ENCODE measurements at places on chromosomes 6 and 20. TPM values are rescaled to one million over a fixed set of nuclear protein-coding genes. Genes with fewer than 3 reads are reported as not detected.

Gene SOX18
- total RNA-seq = 2.9 TPM

Gene GSTA1
- total RNA-seq = 15.9 TPM

Gene REM1
- total RNA-seq = not detected

Gene GTF3C6
- 5.5 TPM for total RNA-seq

Gene SAMD10
- 9.4 TPM for total RNA-seq

Gene IMPG1
- total RNA-seq = not detected

Gene KCNB1
- 2.3 TPM for total RNA-seq

Gene LPIN3
- 289 TPM for total RNA-seq

Gene FHL5
- total RNA-seq = 14.0 TPM

Gene NKAIN4
- total RNA-seq = not detected

Gene PNRC1
- 125 TPM for total RNA-seq

Gene HACE1
- total RNA-seq = 14.0 TPM

Gene MYB
- total RNA-seq = 8.3 TPM

Gene GPX5
- total RNA-seq = not detected

Gene BPIFA1
- not detected for total RNA-seq

Gene CTCFL
- not detected for total RNA-seq

Gene HEY2
- total RNA-seq = 1.3 TPM

Gene AHCY
- total RNA-seq = 43.5 TPM

Gene CAGE1
- total RNA-seq = not detected

Gene C6orf141
- total RNA-seq = 17.8 TPM

Gene SNPH
- total RNA-seq = 8.0 TPM

Gene ACTL10
- 1.1 TPM for total RNA-seq

Gene IL17F
- total RNA-seq = not detected

Gene COL11A2
- total RNA-seq = 0.87 TPM

Gene ARMH2
- not detected for total RNA-seq

Gene TTBK1
- total RNA-seq = not detected

Gene PEX6
- 118 TPM for total RNA-seq

Gene RHAG
- total RNA-seq = 0.92 TPM

Gene ABHD16B
- not detected for total RNA-seq

Gene FERMT1
- 11.9 TPM for total RNA-seq

Gene GPR6
- total RNA-seq = not detected

Gene PTPN1
- 21.7 TPM for total RNA-seq

Gene SLC16A10
- 4.9 TPM for total RNA-seq

Gene CST4
- not detected for total RNA-seq

Gene ZFAND3
- total RNA-seq = 44.5 TPM

Gene MTFR2
- total RNA-seq = 1.8 TPM

Gene BEND6
- total RNA-seq = 1.8 TPM

Gene SMLR1
- total RNA-seq = 0.73 TPM

Gene ADAM33
- total RNA-seq = 26.8 TPM

All from stomach (tissue), 19 donors.